ENCODE measurements at places on chromosomes 6 and 20.
A peak's percentile ranks its signal among the peaks of the same experiment; 100 is the strongest.

- DNase-seq, result no peak
These were observed 695.0 kb upstream of the GJE1 start for GRCh38 chr6:141437685-141438084.

DNA sequence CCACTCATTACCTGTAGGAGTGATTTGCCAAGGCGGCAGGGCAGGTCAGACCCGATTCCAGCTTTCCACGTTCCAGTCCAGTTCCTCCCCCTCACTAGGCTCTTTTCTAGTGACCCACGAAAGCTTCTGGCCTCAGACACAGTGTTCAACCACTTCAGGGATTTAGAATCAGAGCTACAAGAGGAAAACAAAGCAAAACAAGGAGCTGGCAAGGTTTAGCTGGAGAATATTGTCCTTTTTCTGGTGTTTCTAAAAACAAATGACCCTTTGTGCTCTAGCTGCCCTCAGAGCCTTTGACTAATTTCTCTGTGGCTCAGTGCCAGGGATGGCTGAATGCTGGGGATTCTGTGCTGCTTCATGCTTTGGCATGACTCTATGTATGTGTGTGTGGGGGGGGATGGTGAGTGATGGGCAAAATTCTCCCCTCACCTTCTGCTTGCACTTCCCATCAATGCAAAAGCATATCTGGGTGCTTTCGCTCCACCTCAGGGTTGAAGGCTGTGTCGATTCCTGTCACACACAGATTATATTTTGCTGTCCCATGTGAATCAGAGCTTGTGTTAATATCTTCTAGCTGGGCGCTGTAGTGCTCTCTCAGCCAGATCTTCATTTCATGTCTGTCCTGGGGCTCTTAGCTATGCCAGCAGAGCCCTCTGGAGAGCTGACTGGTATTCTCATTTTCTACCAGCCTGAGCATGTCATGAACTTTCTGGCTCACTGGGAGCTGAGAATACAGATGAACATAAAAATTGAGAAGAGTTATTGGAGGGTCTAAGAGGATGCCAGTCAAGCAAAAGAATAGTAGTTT lies 19.3 kb upstream of the NEDD9 start:
- DNase-seq, result no peak

GRCh38 chr6:147311218-147311617 lies 107.0 kb downstream of the STXBP5 start:
- DNase-seq, result no peak

- no peak for DNase-seq
These were observed 6.3 kb downstream of the CEBPB start for GRCh38 chr20:50196896-50197295.

DNA sequence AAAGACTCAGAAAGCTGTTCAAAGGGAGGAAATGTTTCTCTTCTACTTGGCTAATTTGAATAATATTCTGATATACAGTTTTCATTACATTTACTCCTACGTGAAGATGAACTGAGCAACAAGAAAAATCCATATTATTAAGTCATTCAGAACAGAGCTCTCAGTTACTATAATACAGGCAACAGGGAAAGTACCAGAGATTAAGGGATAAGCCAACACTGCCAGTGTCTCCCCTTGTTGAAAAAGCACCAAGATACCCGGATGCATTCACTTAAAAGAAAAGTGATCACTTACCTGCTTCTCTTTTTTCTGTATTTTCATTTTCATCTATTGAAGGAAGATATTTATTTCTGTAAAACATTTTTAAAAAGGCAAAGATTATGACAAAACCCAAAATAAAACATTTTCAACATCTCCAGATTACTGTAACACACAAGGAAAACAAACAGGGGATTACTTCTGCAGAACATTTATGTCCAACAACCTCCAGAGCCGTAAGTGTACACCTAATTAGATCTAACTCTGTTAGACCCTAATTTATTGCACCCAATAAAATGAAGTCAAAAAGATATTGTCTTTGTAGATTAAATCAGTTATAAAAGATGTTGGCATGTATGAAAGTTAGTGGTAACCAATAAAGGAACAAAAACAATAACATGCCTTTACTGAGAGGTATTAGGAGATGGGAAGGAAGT lies 67.0 kb downstream of the CHD6 start:
- DNase-seq, result no peak

- DNase-seq, result no peak
These were observed 373.0 kb upstream of the ZFP64 start for GRCh38 chr20:52564594-52564993.

GRCh38 chr20:7171911-7172310 lies 404.4 kb downstream of the BMP2 start:
- no peak for DNase-seq

DNA sequence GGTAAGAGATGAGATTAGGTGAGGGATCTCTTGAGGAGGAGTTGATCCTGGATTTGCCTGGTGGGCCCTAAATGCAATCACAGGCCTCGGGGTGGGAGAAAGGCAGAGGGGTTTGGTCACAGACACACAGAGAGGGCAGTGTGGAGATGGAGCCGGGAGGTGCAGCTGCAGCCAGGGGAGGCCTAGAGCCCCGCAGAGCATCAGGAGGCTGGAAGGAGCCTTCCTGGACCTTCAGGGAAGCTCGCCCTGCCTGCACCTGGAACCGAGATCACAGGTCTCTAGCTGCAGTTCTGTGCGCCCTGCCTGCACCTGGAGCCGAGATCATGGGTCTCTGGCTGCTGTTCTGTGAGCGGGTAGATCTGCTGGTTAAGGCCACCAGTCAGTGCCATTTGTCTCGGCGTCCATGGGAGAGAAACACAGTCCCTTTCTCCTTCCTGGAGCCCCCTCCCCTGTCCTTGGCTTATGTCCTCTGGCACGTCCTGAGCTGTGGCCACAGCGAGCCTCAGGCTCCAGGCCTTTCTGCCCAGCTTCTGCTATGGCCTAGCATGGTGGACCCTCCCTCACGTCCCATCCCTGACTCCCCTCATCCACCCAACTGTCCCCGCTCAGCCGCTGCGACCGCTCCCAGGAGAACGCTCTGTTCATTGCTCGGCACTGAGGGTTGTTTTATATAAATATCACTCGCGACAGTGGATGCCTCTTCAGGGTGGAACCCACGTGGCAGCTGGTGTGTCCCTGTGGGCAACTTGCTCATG lies 112.0 kb downstream of the DACT2 start:
- DNase-seq, result no peak

- DNase-seq, result no peak
These were observed 20.6 kb upstream of the EPB41L2 start for GRCh38 chr6:131083687-131084086.

GRCh38 chr6:160256445-160256844 lies 2.2 kb downstream of the SLC22A2 start:
- no peak for DNase-seq

DNA sequence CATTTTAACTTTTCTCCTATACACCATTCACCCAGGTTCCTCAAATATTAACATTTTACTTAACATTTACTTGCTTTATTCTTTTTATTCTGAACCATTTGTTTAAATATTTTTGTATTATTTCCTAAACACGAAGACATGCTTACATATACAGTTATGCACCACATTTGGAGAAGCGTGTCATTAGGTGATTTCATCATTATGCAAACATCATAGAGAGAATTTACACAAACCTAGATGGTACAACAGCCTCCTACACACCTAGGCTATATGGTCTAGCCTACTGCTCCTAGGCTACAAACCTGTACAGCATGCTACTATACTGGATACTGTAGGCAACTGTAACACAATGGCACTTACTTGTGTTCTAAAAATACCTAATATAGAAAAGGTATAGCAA lies 6.6 kb downstream of the TDP2 start:
- DNase-seq, result no peak

DNA sequence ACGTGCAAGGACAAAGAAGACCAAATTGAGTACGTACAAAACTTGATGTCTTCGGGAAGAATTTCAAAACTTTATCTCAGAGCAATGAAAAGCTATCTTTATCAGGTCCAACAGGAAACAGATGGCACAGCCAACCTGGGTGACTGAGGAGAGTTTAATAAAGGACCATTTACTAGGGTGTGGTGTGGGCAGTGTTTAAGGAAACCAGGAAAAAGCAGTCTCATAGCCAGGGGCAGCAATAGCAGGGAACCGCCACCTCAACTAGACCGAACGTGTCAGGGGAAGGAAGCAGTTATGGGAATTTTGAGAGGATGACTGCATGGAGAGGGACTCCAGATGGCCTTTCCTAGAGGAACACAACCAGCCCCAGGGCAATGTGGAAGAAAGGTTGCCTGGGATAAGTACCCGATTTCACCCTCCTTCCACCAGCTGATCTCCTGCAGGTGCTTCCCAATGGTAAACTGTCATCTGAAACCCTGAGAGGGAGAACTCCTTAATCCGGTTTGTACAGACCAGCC lies 15.2 kb upstream of the TAAR5 start:
- DNase-seq, result no peak

- no peak for DNase-seq
These were observed 76.3 kb upstream of the TGM3 start for GRCh38 chr20:2219481-2220006.

DNA sequence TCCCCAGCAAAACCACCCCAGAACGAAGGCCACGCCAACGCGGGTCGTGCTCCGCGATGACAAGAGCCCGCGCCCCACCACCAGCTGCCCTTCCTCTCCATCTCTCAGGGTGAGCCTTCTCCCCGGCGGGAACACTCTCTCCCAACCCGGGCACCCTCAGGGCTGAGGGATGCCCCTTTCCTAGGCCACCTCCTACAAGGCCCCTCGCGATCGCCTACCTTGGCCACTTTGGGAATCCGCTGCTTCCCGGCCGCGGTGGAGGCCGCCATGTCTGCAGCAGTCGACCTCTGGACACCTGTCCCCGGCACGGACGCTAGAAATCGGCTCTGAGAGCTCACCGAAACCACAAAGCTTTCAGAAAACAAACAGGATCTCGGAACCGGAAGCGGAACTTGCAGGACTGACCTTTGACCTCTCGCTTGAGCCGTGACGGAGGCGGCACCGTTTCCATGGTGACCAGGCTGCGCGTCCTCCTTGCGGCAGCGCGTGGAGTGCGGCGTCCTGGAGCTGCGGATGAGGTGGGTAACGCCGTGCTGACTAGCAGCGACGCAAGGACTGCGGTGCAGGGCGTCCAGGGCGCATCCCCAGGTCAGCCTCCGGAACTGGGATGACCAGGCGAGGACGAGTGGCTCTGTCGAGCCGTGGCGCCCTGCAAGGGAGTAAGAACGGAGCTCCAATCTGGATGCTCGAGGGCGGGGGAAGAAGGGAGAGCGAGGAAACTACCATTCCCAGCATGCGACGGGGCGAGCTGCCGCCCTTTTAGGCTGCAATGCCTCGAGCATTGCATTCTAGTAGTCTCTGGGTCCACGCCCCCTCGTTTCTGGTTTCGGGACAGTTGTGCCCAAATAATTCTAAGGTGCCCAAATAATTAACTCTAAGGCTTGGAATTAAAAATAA lies at the start of the genes CFAP61 and CRNKL1:
TSS of gene CFAP61 (plus strand) at position 459 of the 897 bp plus-strand sequence. CDS start 4,122 bp downstream, outside the sequence.
TSS of gene CRNKL1 (minus strand) at position 393 of the 897 bp plus-strand sequence. CDS start at position 269, 124 bp downstream.
- DNase-seq, result peak; percentile 95

- no peak for DNase-seq
These were observed 343.6 kb upstream of the SASH1 start for GRCh38 chr6:147999001-147999540.

- DNase-seq, result no peak
These were observed 382 bp downstream of the SFT2D1 start for GRCh38 chr6:166341977-166342348.

DNA sequence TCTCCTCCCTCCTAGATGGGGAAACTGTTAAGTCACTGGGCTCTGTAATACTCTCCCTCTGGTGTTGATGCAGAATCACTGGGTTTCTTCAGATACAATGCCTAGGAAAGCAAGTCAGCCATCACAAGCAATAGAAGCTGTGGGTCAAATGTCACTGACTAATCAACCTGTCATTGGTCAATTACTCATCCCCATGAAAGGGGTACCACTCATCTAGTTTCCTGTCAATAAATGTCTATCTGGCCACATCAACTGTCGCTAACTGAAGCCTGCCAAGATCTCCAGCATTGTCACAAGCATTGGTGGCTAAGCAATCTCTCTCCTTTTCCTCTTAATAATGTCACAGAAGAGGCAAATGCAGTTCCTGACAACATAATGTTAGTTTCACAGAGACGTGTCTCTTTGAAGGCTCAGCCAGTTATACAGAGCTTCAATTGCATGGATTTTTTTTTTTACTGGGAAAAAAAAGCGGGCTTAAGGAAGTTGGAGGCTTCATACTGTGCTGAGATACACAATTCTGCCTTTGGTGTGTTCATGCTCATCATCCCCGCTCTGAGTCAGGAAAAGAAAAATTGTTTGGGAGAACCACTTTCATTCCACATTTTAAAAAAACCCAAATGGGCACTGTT lies 355.9 kb downstream of the BTBD9 start:
- DNase-seq, result no peak

DNA sequence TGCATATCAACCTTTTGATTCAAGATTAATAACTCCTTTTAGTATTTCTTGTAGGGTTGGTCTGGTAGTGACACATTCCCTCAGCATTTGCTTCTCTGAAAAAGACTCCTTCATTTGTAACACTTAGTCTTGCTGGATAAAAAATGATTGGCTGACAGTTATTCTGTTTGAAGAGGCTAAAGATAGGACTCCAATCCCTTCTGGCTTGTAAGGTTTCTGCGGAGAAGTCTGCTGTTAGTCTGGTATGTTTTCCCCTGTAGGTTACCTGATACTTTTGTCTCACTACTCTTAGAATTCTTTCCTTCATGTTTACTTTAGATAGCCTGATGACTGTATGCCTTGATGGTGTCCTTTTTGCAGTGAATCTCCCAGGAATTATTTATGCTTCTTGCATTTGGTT lies 96.0 kb downstream of the CARMIL1 start:
- no peak for DNase-seq

DNA sequence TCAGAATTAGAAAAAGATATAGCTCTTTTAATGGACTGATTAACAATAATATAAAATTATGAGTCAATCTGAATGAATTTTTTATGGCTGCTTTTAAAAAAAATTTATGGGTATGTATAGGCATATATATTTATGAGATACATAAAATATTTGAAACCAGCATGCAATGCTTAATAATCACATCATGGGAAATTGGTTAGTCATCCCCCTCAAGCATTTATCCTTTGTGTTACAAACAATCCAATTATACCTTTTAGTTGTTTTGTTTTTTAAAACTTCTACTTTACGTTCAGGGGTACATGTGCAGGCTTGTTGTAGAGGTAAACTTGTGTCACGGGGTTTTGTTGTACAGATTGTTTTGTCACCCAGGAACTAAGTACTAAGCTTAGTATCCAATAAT lies 63.4 kb upstream of the HMGCLL1 start:
- no peak for DNase-seq

DNA sequence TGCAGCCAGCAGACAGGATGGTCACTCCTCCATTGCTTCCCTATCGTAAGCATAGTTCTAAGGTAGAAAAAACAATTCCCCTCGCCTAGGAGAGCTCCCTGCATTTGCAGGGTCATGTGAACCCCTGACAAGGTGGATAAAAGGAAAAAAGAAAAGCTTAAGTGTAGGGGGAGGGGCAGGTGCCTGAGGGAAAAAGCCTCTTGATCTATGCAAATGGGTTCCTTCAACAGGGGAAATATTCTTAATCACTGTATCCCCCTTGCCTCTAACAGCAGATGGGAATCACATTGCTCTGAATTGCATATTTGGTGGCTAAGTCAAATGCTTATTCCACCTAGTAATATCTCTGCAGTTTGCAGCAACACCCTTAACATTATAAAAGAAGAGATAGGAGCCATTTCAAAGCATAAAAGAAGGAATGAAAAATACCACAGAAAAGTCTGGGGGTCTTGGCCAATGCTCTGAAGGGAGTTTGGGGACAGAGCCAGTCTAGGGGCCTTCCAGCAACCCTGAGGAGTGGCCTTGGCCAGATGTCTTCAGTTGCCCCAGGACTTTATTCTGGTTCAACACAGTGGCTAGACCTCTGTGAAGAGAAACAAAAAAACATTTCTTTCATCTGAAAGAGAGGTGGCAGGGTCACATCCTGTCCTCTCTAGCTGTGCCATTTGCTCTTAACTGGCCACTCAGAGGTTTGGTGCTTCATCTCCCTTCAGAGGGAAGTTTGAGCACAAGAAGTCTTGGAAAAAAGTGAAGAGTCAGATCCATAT lies 660.4 kb upstream of the GJE1 start:
- no peak for DNase-seq

GRCh38 chr6:41066867-41067304 lies 5.3 kb downstream of the OARD1 start:
- peak; percentile 54 for DNase-seq

All from mesothelial cell of epicardium (in vitro differentiated cells).